CD8-positive, alpha-beta T cell (primary cell): ENCODE measurements at places on chromosomes 12 and 14.

GRCh38 chr12:105721051-105721825 is 390.7 kb downstream of the C12orf75 start:
- no peak for DNase-seq

DNA sequence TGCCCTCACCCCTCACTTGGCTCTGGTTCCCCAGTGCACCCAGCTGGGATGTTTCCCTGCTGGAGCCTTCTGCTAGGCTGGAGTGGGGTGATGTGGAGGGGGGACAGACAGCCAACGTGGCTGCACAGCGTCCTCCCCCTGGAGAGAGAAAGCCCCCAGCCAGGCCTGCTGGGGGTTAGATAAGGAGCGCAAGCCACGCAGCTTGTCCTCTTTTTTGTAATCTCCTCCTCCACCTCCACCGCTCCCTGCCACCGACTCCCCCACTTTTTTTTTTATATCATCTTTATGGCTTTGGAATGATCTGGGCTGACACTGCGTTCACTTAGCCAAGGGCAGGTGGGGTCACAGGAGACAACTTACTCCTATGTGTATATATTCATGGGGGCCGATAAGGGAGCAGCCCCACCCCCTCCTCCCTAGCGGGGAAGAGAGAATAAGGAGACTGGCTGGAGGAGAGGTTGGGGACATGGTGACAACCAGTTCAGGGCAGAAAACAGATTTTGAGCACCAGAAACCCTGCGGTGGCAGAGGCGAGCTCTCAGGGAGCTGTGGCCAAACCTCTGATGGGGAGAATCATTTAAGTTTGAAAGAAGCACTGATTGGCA is 169.9 kb upstream of the LHX5 start:
- no peak for DNase-seq

- DNase-seq, result no peak
Measured at GRCh38 chr12:131756441-131756840, 45.6 kb downstream of the SFSWAP start.

DNA sequence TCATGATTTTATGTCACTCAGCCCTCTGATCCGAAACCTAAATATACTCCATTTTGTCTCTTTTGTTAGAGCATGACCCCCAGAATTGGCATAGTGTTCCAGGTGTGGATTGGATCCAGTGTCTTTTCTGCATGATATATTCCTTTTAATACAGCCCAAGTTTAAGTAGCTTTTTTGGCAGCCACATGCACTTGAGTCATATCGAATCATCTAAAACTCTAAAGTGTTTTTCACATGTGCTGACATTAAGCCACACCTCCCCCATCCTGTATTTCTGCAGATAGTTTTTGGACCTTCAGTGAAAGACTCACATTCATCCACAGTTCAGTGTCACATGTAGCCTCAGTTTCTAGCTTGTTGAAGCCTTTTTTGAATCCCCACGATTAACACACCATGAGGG is 30.6 kb downstream of the BORCS5 start:
- DNase-seq, result no peak

GRCh38 chr14:54570631-54571415 is 3.9 kb downstream of the SAMD4A start:
- no peak for DNase-seq
